Activated T-cell treated with anti-CD3 and anti-CD28 coated beads for 4 hours (primary cell): ENCODE measurements at places on chromosomes 4 and X.

DNA sequence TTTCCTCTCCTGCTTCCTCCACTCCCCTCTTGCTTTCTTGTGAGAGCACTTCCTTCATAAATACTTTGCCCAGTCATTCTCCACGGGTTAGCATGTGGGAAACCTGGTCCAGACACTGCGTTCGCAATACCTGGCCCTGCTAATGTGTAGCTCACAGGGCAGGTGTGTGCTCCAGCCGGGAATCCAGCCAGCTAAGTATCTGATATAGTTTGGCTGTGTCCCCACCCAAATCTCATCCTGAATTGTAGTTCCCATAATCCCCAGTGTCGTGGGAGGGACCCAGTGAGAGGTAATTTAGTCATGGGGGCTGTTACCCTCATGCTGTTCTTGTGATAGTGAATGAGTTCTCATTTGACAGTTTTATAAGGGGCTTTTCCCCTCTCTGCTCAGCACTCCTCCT lies 32.2 kb upstream of the STX18 start:
- DNase-seq = no peak

DNA sequence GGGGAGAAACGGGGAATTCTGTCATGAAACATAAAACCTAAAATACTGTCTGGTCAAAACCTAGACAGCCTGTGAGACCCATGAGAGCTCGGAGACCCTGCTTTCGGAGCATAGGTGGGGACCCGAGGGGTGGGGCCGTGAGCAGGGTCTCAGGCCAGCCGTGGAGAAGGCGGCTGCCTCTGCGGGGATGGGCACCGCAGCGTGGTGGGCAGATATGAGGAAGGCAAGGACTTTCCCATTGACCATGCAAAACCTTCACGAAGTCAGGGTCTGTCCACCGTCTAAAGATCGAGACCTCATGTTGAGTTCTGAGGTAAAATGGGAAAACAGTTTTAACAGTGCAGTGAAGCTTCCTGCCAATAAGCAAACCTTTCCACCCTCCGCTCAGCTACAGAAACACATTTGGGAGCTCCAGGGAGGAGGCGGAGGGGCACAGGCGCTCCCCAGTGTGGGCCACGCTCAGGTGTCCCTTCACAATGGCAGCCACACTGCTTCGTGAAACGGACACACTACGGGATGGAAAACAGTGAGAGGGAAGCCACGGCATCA lies 74.4 kb downstream of the SORBS2 start:
- DNase-seq = no peak

- no peak for DNase-seq
These were observed 4.2 kb downstream of the SLC30A9 start for GRCh38 chr4:41994461-41994985.

GRCh38 chr4:40969501-40969900 lies 219.7 kb downstream of the NSUN7 start:
- no peak for DNase-seq

GRCh38 chr4:10893395-10893794 lies 208.8 kb upstream of the CLNK start:
- DNase-seq = no peak

- no peak for DNase-seq
These were observed 275.9 kb downstream of the ARHGAP10 start for GRCh38 chr4:148007792-148008191.

GRCh38 chr4:101334963-101335572 lies 12.3 kb downstream of the PPP3CA start:
- no peak for DNase-seq

GRCh38 chr4:129371926-129372325 lies 276.0 kb downstream of the C4orf33 start:
- DNase-seq = no peak

DNA sequence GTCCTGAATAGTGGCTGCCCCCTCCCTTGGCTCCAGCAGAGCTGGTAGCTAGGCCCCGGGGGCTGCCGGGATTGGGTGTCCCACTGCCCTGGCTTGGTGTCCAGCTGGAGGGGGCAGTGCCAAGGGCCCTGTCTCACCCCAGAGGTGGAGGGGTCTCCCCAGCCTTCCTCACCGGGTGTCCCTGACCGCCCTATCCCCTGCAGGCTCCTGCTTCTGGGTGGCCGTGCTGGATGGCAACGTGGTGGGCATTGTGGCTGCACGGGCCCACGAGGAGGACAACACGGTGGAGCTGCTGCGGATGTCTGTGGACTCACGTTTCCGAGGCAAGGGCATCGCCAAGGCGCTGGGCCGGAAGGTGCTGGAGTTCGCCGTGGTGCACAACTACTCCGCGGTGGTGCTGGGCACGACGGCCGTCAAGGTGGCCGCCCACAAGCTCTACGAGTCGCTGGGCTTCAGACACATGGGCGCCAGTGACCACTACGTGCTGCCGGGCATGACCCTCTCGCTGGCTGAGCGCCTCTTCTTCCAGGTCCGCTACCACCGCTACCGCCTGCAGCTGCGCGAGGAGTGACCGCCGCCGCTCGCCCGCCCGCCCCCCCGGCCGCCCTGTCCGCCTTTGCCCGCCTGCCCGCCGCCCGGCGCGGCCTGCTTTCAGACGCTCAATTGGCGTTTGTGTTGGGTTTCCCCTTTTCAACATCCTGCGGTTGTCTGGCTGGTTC lies 4.6 kb downstream of the NAT8L start:
- no peak for DNase-seq

GRCh38 chr4:8472158-8472688 lies 31.6 kb downstream of the TRMT44 start:
- DNase-seq = no peak

- no peak for DNase-seq
These were observed 706.6 kb downstream of the PCDH19 start for GRCh38 chrX:99703473-99703872.

DNA sequence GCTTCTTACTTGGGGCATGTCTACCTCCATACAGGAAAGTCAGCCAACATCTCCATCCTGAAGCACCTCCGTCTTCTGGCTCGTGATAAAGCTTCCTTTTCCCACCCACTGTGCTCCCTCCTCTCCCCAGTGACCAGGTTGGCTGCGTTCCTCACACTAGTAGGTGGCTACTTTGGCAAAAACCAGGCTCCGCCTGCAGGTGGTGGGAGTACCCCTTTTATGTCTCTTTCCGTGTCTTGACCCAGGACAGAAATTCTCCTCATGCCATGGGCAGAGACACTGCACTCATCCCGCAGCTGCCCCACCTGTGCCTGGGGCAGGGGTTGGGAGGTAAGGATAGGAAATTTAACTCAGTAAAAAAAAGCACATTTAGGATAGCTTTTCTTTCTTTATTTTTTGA lies 50.9 kb downstream of the ENPP6 start:
- DNase-seq = no peak

DNA sequence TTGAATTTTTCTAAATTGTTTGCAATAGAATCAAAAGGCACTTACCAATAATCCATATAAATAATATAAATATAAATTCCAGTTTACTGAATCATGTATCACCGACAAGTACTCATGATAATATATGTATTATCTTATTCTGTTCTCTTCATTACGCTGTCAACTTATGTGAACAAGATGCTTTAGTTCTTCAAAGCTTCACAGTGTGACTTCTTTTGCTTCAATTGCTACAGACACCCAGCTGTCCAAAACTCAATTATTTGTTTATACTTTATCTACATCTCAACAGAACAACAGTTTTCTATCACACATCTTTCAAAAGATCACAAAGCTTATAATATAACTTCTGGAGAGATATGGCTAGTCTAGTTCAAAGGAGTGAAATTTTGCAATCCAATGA lies 1499.9 kb upstream of the PCDH10 start:
- DNase-seq = no peak

- DNase-seq = no peak
These were observed 23.4 kb upstream of the ENPEP start for GRCh38 chr4:110452546-110452945.

GRCh38 chr4:97132435-97132834 lies 1010.8 kb downstream of the STPG2 start:
- no peak for DNase-seq

GRCh38 chrX:142994988-142995387 lies 30.7 kb upstream of the SPANXN4 start:
- DNase-seq = no peak

DNA sequence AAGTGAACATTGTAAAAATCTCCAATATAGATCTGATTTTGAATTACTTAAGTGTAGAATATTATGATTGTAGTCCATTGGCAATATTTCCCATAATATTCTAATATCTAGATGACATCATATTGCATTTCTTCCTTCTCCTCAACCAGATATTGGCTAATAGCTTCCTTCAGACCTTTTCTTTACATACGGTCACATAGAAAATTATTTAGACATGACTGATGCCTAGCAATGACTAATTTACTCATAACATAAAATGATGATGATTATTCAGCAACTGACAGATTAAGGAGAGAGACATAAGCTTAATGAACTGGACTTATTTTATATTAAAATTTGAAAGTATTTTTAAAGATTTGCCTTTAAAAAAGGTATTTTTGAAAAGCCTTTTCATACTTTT lies 1287.6 kb downstream of the STIM2 start:
- no peak for DNase-seq

GRCh38 chr4:98540803-98541202 lies 117.6 kb downstream of the TSPAN5 start:
- DNase-seq = no peak

DNA sequence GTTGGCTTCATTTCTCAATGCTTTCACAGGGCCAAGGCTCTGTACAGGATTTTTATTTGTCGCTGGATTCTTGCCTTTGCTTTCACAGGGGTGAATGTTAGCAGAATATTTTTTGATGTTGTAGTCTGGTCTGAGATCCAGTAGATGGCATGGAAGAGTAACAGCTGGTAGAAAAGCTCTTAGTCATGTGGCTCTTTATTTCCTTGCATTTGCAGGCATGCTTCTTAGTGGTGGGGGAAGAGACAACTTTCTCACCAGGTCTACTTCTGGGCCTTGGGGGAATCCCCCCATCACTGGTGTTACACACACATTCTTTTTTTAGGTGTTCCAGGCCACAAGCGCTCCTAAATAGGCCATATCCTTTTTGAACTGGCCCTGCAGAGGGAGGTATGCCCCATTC lies 58.2 kb upstream of the DKK2 start:
- DNase-seq = no peak

GRCh38 chr4:32771491-32771890 lies 2051.3 kb downstream of the PCDH7 start:
- no peak for DNase-seq

DNA sequence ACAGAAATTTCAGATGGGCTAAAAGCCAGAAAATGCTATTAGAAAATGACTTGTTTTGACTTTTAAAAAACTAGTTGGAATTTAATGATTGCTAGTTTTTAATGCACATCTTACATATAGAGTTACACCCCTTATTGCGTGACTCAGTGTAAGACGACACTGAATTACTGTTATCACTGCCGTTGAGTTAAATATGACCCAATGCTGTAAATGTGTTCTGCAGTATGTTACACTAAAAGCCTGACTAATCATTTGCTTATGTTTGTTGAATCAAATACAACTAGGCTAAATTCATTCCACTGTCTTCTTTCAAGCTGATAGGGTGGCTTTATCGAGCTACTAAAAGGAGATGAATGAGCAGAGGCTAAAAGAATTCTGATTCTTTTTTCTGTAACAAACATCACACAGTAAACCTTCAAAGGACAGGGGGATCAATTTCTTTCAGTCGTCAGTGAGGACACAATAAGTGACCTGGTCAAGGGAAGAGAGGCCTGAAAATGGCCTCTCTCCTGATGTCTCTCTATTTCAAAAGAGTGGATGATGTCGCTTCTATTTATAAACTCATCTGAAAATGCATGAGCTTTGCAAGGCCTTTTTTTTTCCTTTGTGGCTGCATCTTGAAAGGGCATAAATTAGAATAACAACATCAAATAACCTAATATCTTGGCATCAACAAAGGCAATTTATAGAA lies 142.2 kb upstream of the KCNIP4 start:
- DNase-seq = no peak
